ENCODE measurements at places on chromosomes 3 and 15.

- peaks cover 2% of the 10 kb centered on the region for H3K27me3 ChIP-seq
- no peaks in the 10 kb centered on the region for H3K36me3 ChIP-seq
- no peak overlapping the region for H3K27ac ChIP-seq
- no peak for DNase-seq
Observed at GRCh38 chr15:48856942-48857341, 21.0 kb upstream of the EID1 start.

- no peaks in the 10 kb centered on the region for H3K4me1 ChIP-seq
- no peak overlapping the region for H3K4me3 ChIP-seq
- no peak overlapping the region for H3K27ac ChIP-seq
- no peak for DNase-seq
- no peaks in the 10 kb centered on the region for H3K27me3 ChIP-seq
Observed at GRCh38 chr3:14574183-14574582, 34.0 kb upstream of the GRIP2 start.

DNA sequence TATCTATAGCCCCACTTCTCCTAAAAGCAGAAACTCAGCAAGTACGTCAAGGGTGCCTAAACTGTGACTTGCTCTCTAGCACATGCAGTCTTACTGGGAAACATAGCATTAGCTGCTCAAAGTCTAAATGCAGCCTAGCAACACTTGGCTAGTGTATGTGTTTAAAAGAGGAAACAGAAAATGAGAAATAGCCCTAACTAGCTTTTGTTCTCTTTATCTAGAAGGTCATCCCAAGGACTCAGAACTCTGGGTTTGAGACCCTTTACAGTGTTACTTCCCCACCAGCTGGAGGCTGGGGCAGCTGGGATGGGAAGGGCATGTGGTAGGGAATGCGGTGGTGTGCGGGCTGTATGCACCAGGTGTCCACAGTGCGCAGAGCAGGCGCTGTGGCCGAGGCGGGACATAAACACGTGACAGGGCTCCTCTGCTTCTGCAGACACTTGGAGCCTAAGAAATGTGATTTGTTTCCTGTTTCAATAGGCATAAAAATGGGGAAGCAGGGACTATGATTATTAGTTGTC is 13.3 kb downstream of the ETV5 start:
- H3K27ac ChIP-seq, result peak overlapping the region; percentile 97
- H3K27me3 ChIP-seq, result peaks cover 8% of the 10 kb centered on the region
- DNase-seq, result peak; percentile 64
- peaks cover 68% of the 10 kb centered on the region for H3K4me1 ChIP-seq
- no peaks in the 10 kb centered on the region for H3K36me3 ChIP-seq

GRCh38 chr15:36579792-36580431 is 486 bp downstream of the CDIN1 start:
- peaks cover 4% of the 10 kb centered on the region for H3K27me3 ChIP-seq
- H3K4me3 ChIP-seq, result peak overlapping the region; percentile 89
- H3K4me1 ChIP-seq, result no peaks in the 10 kb centered on the region
- no peak for DNase-seq
- peak overlapping the region; percentile 86 for H3K27ac ChIP-seq

DNA sequence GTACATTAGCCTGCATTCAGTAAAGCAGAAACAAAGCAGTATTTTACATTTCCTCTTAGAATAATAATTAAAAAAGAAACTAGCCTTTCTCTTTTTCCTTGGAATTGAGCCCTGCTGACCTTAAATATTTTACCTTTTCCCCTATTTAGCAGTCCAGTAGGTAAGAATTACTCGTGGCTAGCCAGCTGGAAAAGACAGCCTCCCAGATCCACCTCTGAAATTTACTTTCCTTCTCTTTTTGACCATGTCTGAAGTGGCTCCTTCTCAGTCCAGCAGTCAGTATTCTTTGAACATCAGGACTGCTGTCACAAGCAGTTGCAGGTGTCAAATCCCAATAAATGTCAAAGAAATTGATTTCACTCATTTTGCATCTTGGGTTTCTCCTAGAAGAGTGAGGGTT is 311.5 kb upstream of the DCBLD2 start:
- DNase-seq, result no peak
- H3K27me3 ChIP-seq, result no peaks in the 10 kb centered on the region
- no peak overlapping the region for H3K27ac ChIP-seq
- no peaks in the 10 kb centered on the region for H3K36me3 ChIP-seq
- no peak overlapping the region for H3K4me3 ChIP-seq

GRCh38 chr15:89767411-89767915 is 8.7 kb upstream of the MESP2 start:
- no peak for DNase-seq
- H3K27ac ChIP-seq, result no peak overlapping the region
- peaks cover 2% of the 10 kb centered on the region for H3K27me3 ChIP-seq
- no peak overlapping the region for H3K4me3 ChIP-seq
- H3K36me3 ChIP-seq, result no peaks in the 10 kb centered on the region

DNA sequence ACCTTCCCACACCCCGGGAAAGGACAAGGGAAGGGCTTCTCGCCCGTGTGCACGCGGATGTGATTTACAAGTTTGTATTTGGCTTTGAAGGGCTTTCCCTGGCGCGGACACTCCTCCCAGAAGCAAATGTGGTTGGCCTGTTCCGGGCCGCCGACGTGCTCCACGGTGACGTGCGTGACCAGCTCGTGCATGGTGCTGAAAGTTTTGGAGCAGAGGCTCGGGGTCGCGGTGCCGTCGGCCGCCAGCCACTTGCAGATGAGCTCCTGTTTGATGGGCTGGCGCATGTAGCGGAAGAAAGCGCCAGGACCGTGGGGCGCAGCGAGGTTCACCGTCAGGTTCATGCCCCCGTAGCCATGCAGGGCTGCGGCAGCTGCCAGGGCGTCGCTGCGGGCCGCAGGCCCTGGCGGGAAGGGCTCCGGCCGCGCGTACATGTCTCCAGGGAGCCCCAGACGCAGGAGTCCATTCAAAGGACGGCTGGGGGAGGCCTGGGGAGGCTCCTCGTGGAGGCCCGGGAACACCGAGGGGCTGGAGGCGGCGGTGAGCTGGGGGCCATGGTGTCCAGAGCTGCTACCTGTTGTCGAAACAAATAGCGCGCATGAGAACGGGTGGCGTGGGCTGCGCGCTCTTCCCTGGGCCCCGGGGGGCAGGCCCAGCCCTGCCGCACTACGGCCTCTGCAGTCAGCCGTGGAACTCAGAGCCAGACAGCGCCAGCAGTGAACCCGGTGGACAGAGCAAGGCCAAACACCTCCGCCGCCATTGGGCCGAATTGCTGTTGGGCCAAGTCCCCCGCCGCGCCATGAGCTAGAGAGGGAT is 10.2 kb downstream of the ZIC4 start:
- no peak for DNase-seq
- no peak overlapping the region for H3K27ac ChIP-seq
- H3K4me1 ChIP-seq, result peaks cover 11% of the 10 kb centered on the region

GRCh38 chr3:27657871-27658270 is 64.3 kb downstream of the EOMES start:
- H3K4me3 ChIP-seq, result no peak overlapping the region
- H3K4me1 ChIP-seq, result no peaks in the 10 kb centered on the region
- no peaks in the 10 kb centered on the region for H3K36me3 ChIP-seq
- H3K27ac ChIP-seq, result no peak overlapping the region

DNA sequence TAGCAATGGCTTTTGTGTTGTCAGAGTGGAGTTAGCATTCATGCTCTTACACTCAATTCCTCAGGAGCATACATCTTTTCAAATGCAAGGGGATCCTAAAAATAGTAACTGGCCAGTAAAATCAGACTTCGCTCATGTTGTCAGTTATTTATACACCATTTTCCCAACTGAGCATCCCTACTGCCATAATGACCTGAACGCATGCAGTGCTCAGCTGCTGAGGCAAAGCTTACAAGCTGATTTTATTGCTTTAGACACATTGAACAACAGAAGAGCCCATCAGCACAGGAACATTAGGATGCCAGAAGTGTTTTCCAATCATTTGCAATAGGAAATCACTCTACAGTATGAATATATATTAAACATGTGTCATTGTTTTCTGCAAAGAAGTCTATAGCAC is 689.7 kb upstream of the BCHE start:
- peak; percentile 31 for DNase-seq
- H3K27me3 ChIP-seq, result no peaks in the 10 kb centered on the region
- peaks cover 9% of the 10 kb centered on the region for H3K36me3 ChIP-seq

GRCh38 chr15:91203619-91204203 is 103.7 kb downstream of the SV2B start:
- peaks cover 23% of the 10 kb centered on the region for H3K4me1 ChIP-seq
- H3K27me3 ChIP-seq, result no peaks in the 10 kb centered on the region
- no peak overlapping the region for H3K4me3 ChIP-seq
- DNase-seq, result no peak
- no peaks in the 10 kb centered on the region for H3K36me3 ChIP-seq

- no peak for DNase-seq
- H3K4me1 ChIP-seq, result peaks cover 6% of the 10 kb centered on the region
- no peak overlapping the region for H3K4me3 ChIP-seq
- no peak overlapping the region for H3K27ac ChIP-seq
Observed at GRCh38 chr3:171404376-171404967, 55.7 kb downstream of the TNIK start.

GRCh38 chr3:12948891-12949711 is 107.7 kb upstream of the RPL32 start:
- H3K36me3 ChIP-seq, result no peaks in the 10 kb centered on the region
- peaks cover 53% of the 10 kb centered on the region for H3K4me1 ChIP-seq
- no peak overlapping the region for H3K27ac ChIP-seq

GRCh38 chr3:100984308-100984707 is 8.9 kb downstream of the ABI3BP start:
- H3K27ac ChIP-seq, result no peak overlapping the region
- no peak for DNase-seq
- H3K36me3 ChIP-seq, result no peaks in the 10 kb centered on the region

GRCh38 chr3:156727519-156728205 is 53.3 kb downstream of the TIPARP start:
- H3K4me3 ChIP-seq, result no peak overlapping the region
- peaks cover 2% of the 10 kb centered on the region for H3K4me1 ChIP-seq
- no peaks in the 10 kb centered on the region for H3K27me3 ChIP-seq
- H3K36me3 ChIP-seq, result no peaks in the 10 kb centered on the region
- no peak for DNase-seq

DNA sequence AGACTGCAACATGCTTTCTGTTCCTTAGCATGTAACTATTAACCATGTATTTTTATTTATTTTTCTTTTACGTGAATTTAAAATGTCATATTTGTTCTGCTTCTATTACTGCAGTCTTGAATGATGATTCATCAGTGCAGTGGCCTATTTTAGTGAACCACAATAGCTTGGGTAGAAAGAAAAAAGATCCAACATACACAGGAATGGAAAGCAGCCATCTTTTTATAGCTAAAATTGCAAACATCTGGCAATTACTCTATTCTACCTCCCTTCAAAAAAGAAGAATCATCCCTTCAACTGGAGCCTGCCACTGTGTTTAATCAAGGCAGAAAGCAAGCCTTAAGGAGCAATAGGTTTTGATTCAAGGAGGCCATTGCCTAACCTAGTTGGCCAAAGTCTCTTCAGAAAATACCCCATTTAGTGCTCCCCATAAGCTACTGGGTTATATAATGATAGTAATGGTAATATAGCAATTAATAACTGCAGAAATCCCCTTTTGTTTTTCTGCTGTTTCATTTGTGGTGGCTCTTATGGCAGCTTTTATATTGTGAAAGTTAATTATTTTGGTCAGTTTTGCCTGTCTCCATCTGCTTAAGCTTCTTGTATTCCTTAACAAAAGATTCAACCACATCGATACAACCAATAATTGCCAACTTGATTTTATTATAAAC is 267.3 kb downstream of the LPP start:
- H3K36me3 ChIP-seq, result peaks cover 6% of the 10 kb centered on the region
- H3K4me1 ChIP-seq, result no peaks in the 10 kb centered on the region
- no peaks in the 10 kb centered on the region for H3K27me3 ChIP-seq
- DNase-seq, result no peak
- no peak overlapping the region for H3K27ac ChIP-seq
- no peak overlapping the region for H3K4me3 ChIP-seq

GRCh38 chr3:72042397-72043203 is 257.7 kb upstream of the PROK2 start:
- H3K4me3 ChIP-seq, result no peak overlapping the region
- no peaks in the 10 kb centered on the region for H3K36me3 ChIP-seq
- peaks cover 7% of the 10 kb centered on the region for H3K4me1 ChIP-seq
- H3K27me3 ChIP-seq, result no peaks in the 10 kb centered on the region
- no peak overlapping the region for H3K27ac ChIP-seq
- DNase-seq, result no peak

DNA sequence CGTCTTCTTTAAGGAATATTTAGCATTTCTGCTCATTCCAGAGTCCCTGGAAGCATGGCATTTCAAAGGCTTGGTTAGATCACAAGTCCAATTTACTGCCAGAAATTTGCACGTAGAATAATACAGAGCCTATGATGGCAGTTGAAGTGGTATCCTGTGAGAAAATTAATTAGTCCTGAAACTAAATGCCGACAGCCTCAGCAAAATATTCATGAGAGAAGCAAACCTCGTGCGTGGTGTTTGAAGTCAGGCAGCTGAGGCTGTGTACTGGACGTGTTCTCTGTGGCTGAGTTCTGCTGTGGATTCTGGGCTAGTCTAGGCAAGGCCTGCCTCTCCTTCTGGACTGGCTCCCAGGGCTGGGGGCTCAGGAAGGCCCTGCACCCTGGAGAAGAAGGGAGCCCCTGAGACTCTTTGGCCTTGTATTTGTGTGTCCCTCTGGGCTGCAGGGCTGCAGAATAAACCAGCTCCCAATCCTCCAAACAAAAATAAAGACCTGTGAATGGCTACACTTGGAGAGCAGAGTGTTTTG is 106.6 kb downstream of the APBA2 start:
- H3K27ac ChIP-seq, result peak overlapping the region; percentile 22
- DNase-seq, result no peak
- H3K4me1 ChIP-seq, result peaks cover 73% of the 10 kb centered on the region
- peaks cover 7% of the 10 kb centered on the region for H3K36me3 ChIP-seq
- H3K27me3 ChIP-seq, result peaks cover 16% of the 10 kb centered on the region

DNA sequence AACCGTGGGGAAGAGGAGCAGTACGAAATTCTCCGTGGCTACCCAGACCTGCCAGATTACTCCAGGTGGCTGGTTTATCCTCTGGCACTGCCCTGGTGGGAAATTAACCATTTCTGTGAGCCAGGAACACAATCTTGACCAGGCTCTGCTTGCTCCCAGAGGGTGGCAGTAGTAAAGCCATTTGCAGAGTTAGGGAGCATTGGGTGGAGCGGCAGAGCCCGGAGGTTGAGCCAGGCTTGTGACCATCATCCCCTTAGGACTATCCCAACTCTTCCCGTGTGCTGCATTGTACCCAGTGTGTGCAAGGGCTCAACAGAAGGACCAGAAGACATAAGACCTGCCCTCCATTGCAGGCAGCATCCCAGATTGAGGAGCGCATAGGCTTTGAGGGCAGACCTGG is 5.3 kb downstream of the KNG1 start:
- no peaks in the 10 kb centered on the region for H3K36me3 ChIP-seq
- DNase-seq, result no peak
- H3K27me3 ChIP-seq, result peaks cover 4% of the 10 kb centered on the region

DNA sequence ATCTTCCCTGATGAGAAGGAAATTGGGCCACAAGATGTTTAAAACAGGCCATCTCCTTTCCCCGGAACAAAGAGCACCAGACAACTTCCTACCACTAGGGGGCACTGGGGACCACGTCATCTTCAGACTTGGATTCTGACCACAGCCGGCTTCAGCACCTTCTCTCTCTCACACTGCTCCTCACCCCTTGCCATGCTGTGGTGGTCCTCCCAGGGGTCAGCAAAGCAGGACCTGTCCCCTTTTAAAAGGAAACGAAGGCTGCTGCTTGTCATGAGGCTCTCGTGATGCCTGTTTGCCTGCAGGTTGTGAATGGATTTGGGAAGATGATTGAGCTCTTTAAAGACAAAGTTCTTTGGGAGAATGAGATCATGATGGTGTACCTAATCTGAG is 16.2 kb downstream of the RFT1 start:
- H3K4me1 ChIP-seq, result no peaks in the 10 kb centered on the region
- no peaks in the 10 kb centered on the region for H3K27me3 ChIP-seq
- peak; percentile 85 for DNase-seq

Measured in glutamatergic neuron (in vitro differentiated cells).